Sigmoid colon (tissue), 7 donors: ENCODE measurements at places on chromosomes 5 and 9. TPM values are rescaled to one million over a fixed set of nuclear protein-coding genes. Genes with fewer than 3 reads are reported as not detected.
A peak's percentile ranks its signal among the peaks of the same experiment; 100 is the strongest.

DNA sequence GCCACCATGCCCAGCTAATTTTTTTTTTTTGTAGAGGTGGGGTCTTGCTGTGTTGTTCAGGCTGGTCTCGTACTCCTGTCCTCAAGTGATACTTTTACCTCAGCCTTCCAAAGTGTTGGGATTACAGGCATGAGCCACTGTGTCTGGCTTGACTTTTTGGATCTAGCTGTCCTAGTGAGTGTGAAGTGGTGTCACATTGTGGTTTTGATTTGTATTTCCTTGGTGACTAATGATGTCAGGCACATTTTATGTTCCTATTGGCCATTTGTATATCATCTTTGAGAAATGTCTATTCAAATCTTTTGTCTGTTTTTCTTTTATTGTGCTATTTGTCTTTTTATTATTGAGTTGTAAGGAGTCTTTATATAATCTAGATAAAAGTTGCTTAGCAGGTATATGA, 53.5 kb upstream of the MCCC2 start:
- H3K4me3 ChIP-seq: no peak overlapping the region
- H3K4me1 ChIP-seq: no peaks in the 10 kb centered on the region
- no peak for DNase-seq
- no peaks in the 10 kb centered on the region for H3K27me3 ChIP-seq
- H3K27ac ChIP-seq: no peak overlapping the region

DNA sequence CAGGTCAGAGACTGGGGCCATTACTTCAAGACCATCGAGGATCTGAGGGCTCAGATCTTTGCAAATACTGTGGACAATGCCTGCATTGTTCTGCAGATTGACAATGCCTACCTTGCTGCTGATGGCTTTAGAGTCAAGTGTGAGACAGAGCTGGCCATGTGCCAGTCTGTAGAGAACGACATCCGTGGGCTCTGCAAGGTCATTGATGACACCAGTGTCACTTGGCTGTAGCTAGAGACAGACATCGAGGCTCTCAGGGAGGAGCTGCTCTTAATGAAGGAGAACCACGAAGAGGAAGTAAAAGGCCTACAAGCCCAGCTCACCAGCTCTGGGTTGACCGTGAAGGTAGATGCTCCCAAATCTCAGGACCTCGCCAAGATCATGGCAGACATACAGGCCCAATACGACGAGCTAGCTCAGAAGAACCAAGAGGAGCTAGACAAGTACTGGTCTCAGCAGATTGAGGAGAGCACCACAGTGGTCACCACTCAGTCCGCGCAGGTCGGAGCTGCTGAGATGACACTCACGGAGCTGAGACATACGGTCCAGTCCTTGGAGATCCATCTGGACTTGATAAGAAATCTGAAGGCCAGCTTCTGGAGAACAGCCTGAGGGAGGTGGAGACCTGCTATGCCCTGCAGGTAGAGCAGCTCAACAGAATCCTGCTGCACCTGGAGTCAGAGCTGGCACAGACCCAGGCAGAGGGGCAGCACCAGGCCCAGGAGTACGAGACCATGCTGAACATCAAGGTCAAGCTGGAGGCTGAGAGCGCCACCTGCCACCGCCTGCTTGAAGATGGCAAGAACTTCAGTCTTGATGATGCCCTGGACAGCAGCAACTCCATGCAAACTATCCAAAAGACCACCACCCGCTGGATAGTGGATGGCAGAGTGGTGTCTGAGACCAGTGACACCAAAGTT, 9.3 kb downstream of the NIPBL start:
- H3K36me3 ChIP-seq: peaks cover 4% of the 10 kb centered on the region
- peaks cover 43% of the 10 kb centered on the region for H3K4me1 ChIP-seq

DNA sequence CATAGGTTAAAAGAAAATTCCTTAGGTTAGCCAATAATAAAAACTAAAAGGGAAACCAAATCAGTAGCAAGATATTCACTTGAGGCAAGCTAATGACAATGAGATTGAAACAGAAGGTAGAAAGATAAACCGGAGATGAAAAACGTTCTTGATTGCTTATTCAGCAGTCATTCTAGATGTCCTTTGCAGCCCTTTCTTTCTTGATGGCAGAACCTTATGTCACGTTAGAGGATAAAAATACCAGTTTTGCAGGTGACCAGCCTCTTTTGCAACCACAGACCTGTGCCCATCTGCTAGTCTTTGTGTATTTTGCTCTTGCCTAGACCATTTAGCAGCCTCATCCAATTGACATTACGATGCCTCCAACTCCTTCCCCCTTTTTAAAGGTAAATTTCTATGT, 337.8 kb downstream of the DMAC1 start:
- no peak overlapping the region for H3K27ac ChIP-seq
- H3K4me3 ChIP-seq: no peak overlapping the region
- DNase-seq: no peak
- no peaks in the 10 kb centered on the region for H3K36me3 ChIP-seq
- H3K4me1 ChIP-seq: peaks cover 5% of the 10 kb centered on the region

- H3K27ac ChIP-seq: peak overlapping the region; percentile 73
- H3K4me1 ChIP-seq: peaks cover 26% of the 10 kb centered on the region
- H3K27me3 ChIP-seq: no peaks in the 10 kb centered on the region
- no peak overlapping the region for H3K4me3 ChIP-seq
These were observed 13.8 kb upstream of the LARP1 start for GRCh38 chr5:154741415-154741814.

- no peak overlapping the region for H3K4me3 ChIP-seq
- no peaks in the 10 kb centered on the region for H3K36me3 ChIP-seq
- no peaks in the 10 kb centered on the region for H3K4me1 ChIP-seq
- no peak for DNase-seq
- no peaks in the 10 kb centered on the region for H3K27me3 ChIP-seq
These were observed 1078.9 kb upstream of the CDH9 start for GRCh38 chr5:28117273-28117672.

The PCDHGA10 gene
- 6.1 TPM for total RNA-seq

DNA sequence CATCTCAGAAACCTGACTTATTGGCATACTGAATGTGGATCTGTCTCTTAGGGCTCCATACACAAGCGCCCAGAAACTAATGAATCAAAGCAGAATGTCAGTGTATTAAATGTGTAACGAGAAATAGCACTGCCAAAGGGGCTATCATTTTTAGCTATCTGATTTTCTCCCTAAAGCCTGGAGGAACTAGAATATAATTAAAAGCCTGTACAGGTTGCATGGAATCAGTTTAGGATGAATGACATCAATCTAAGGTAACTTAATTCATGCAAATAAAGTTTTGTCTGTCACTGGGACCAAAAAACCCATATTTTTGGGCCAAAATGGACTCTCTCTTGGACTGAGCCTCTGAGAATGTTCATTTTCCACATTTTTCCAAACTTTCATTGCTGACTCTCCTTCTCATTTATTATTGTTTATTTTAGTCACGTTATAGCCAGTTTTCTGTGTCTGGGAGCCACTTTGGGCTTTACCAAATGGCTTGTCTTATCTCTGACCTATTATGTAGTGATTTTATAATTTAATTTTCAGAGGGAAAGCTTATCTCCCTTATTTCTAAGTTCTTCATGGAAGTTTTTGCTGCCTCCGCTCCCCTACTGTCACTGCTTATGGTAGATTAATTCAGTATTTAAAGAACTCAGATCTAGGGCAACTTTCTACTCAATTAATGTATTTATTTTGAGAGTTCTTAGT, 47.0 kb downstream of the PRR16 start:
- H3K27me3 ChIP-seq: no peaks in the 10 kb centered on the region
- H3K4me1 ChIP-seq: no peaks in the 10 kb centered on the region
- DNase-seq: no peak
- H3K4me3 ChIP-seq: no peak overlapping the region

DNA sequence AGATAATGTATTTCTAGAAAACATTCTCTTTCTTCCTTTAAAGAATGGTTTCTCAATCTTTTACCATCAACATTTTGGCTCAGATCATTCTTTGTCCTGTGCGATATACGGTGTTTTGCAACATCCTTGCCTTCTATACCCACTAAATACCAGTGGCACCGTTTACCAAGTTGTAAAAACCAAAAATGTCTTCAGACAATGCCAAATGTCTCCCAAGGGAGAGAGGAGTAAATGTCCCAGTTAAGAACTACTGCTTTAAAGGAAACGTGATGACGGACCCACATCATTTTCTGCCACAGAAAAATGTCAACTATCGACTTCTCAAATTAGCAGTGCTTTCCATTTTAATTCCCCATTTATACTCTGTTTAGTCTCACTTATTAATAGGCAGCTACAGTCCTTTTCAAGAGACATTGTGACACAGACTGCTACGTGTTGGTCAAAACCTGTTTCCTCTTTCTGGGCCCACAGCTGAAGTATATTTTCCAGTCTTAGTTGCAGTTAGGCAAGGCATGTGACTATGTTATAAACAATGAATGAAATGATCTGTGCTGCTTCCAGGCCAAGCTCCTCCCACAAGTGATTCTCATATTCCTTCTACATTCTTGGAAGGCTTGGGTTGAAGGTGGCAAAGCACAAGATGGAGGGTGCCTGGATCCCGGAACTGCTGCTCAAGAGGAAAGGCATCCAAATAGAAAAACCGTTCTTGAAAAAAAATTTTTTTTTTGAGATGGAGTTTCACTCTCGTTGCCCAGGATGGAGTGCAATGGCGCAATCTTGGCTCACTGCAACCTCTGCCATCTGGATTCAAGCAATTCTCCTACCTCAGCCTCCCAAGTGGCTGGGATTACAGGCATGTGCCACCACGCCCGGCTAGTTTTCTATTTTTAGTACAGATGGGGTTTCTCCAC, 8.8 kb downstream of the PRXL2C start:
- H3K4me3 ChIP-seq: no peak overlapping the region
- no peak for DNase-seq
- peak overlapping the region; percentile 43 for H3K27ac ChIP-seq
- H3K4me1 ChIP-seq: no peaks in the 10 kb centered on the region
- no peaks in the 10 kb centered on the region for H3K27me3 ChIP-seq

GRCh38 chr5:144598451-144599068, 427.9 kb downstream of the KCTD16 start:
- H3K36me3 ChIP-seq: no peaks in the 10 kb centered on the region
- H3K4me3 ChIP-seq: no peak overlapping the region
- H3K27ac ChIP-seq: no peak overlapping the region
- H3K27me3 ChIP-seq: no peaks in the 10 kb centered on the region
- H3K4me1 ChIP-seq: no peaks in the 10 kb centered on the region

GRCh38 chr9:114401344-114401743, 13.6 kb upstream of the AKNA start:
- no peaks in the 10 kb centered on the region for H3K27me3 ChIP-seq
- no peak overlapping the region for H3K4me3 ChIP-seq
- no peak for DNase-seq
- peaks cover 18% of the 10 kb centered on the region for H3K4me1 ChIP-seq

The GLRX gene
- total RNA-seq: 42.8 TPM

The AQP3 gene
- total RNA-seq: 3.0 TPM

- no peak for DNase-seq
- no peaks in the 10 kb centered on the region for H3K27me3 ChIP-seq
- peaks cover 13% of the 10 kb centered on the region for H3K4me1 ChIP-seq
These were observed 149.2 kb upstream of the NR3C1 start for GRCh38 chr5:143552680-143553079.

DNA sequence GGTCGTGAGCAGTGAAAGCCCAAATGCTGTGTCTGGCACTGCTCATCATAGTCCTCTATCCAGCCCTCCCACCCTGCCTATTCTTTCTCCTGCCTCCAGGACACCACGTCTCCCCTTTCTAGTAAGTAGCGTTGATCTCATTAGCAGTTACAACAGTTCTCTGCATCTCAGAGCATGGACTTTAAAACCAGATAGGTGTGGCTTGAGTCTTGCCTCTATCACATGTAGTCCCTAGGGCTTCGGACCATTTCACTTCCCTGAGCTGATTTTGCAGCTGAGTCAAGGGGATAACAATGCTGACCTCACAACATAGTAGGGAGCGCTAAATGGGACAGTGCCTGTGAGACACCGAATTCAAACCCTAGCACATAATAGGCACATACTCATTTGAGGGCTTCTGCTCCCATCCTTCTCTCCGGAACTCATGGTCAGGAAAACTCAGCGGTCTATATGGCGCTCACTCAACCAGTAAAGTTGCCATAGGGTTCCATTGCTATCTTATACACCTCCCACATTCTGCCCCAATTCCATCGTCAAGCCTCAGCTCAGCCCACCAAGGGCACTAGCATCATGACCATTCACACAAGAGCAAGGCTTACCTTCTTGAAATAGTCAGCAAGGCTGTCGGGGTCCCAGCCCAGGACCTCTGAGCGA, 515 bp downstream of the LCP2 start:
- peak overlapping the region; percentile 44 for H3K27ac ChIP-seq
- DNase-seq: no peak
- no peaks in the 10 kb centered on the region for H3K4me1 ChIP-seq

GRCh38 chr5:51495672-51496071, 112.4 kb downstream of the ISL1 start:
- H3K27ac ChIP-seq: no peak overlapping the region
- no peaks in the 10 kb centered on the region for H3K4me1 ChIP-seq
- DNase-seq: no peak
- H3K36me3 ChIP-seq: no peaks in the 10 kb centered on the region
- H3K27me3 ChIP-seq: no peaks in the 10 kb centered on the region

The NAIP gene
- 25.9 TPM for total RNA-seq

The PCDHA4 gene
- total RNA-seq: 1.1 TPM

The RNF183 gene
- not detected for total RNA-seq

- peaks cover 12% of the 10 kb centered on the region for H3K4me1 ChIP-seq
- no peaks in the 10 kb centered on the region for H3K36me3 ChIP-seq
- H3K27ac ChIP-seq: no peak overlapping the region
- no peak overlapping the region for H3K4me3 ChIP-seq
- DNase-seq: no peak
These were observed 163.7 kb upstream of the ELL2 start for GRCh38 chr5:96125231-96125891.

DNA sequence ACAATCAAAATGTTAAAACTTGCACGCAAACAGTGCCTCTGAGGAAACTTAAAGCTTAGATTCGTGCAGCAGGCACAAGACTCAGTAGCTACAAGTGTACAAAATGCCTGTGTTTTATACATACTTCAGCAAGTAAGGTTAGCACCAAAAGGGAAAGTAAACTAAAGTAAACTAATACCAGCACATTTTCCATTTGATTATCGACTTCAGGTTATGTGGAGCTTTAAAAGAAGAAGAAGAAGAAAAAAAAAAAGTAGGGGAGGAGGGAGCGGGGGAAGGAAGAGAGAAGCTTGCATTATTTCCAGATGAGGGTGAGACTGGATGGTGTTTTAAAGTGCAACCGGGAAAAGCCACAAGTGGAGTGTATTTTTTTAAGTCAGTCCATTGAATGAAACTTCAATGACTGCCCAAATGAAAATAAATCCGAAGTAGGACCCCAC, 596 bp upstream of the ADAMTS6 start:
- H3K4me3 ChIP-seq: peak overlapping the region; percentile 63
- DNase-seq: no peak
- no peaks in the 10 kb centered on the region for H3K27me3 ChIP-seq
- peak overlapping the region; percentile 90 for H3K27ac ChIP-seq
- H3K36me3 ChIP-seq: no peaks in the 10 kb centered on the region
- no peaks in the 10 kb centered on the region for H3K4me1 ChIP-seq

The KIF12 gene
- total RNA-seq: not detected

- no peak overlapping the region for H3K4me3 ChIP-seq
- H3K27ac ChIP-seq: peak overlapping the region; percentile 10
- no peak for DNase-seq
- no peaks in the 10 kb centered on the region for H3K27me3 ChIP-seq
- H3K4me1 ChIP-seq: peaks cover 22% of the 10 kb centered on the region
These were observed 17.2 kb downstream of the FGF10 start for GRCh38 chr5:44372028-44372427.

- no peak for DNase-seq
- no peaks in the 10 kb centered on the region for H3K4me1 ChIP-seq
- no peaks in the 10 kb centered on the region for H3K36me3 ChIP-seq
- no peak overlapping the region for H3K4me3 ChIP-seq
- no peaks in the 10 kb centered on the region for H3K27me3 ChIP-seq
These were observed 782.4 kb upstream of the ZNF608 start for GRCh38 chr5:125528881-125529280.
